ENCODE measurements at places on chromosomes 5 and 9. TPM values are rescaled to one million over a fixed set of nuclear protein-coding genes. Genes with fewer than 3 reads are reported as not detected.

DNA sequence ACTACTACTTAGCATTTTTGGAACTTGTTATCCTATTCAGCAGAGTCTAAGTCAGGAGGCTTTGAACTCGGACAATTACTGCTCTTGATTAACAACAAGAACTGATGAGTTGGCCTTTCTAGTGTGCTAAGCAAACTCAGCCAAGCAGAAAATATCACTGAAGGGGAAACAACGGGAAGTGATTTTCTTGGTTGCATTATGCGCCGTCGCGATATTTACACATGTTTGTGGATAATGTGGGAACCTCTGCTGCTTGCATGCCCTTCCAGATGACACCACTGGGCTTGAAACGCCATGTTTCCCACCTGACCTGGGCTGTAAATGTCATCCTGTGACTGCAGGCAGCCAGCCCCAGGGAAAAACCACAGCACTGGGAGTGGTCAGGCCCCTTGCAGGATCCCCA, 205.5 kb downstream of the PAX5 start:
- no peak overlapping the region for H3K4me3 ChIP-seq
- H3K27me3 ChIP-seq = no peaks in the 10 kb centered on the region
- H3K27ac ChIP-seq = no peak overlapping the region
- H3K36me3 ChIP-seq = no peaks in the 10 kb centered on the region
- H3K4me1 ChIP-seq = no peaks in the 10 kb centered on the region

GRCh38 chr9:89021154-89021803, 30.0 kb downstream of the S1PR3 start:
- H3K4me3 ChIP-seq = no peak overlapping the region
- H3K36me3 ChIP-seq = no peaks in the 10 kb centered on the region
- H3K27ac ChIP-seq = no peak overlapping the region
- H3K27me3 ChIP-seq = no peaks in the 10 kb centered on the region

GRCh38 chr5:83071286-83072051, 5.7 kb downstream of the TMEM167A start:
- no peaks in the 10 kb centered on the region for H3K36me3 ChIP-seq
- no peak for DNase-seq
- no peak overlapping the region for H3K27ac ChIP-seq

DNA sequence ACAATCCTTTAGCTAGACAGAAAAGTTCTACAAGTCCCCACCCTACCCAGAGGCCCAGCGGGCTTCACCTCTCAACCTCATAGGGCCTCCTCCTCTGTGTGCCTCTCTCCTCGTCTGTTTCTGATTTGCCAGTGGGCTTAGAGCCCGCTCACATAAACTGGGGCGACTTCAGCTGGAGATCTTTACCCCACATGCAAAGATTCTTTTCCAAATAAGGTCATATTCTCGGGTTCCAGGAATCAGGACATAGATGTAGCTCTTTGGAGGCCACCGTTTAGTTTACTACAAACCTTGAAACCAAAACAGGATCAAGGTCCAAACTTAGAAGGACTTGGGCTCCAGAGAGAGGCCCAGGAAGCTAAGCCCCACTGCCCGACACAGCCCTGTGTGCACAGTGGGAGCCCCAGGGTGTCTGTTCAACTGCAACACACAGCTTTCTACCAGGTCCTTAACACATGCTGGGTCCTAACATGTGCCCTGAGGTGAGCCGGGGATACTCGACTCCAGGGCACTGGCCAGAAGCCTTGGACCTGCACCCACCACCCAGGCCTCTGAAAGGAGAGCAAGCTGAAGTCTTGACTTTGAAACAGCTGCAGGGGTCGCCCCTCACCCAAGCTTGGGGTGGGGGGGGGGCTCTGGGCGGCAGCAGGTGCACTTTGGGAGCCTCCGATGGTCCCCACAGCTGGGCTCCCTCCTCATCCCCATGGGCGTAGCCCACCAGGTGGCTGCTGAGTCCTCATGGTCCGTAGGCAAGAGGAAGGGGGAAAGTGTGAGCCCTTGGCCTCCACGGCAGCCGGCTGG, 26.8 kb upstream of the SLC12A7 start:
- H3K4me1 ChIP-seq = peaks cover 11% of the 10 kb centered on the region
- H3K4me3 ChIP-seq = no peak overlapping the region
- no peaks in the 10 kb centered on the region for H3K27me3 ChIP-seq

GRCh38 chr5:143349177-143349576, 54.3 kb downstream of the NR3C1 start:
- no peaks in the 10 kb centered on the region for H3K36me3 ChIP-seq
- no peaks in the 10 kb centered on the region for H3K27me3 ChIP-seq
- no peaks in the 10 kb centered on the region for H3K4me1 ChIP-seq

DNA sequence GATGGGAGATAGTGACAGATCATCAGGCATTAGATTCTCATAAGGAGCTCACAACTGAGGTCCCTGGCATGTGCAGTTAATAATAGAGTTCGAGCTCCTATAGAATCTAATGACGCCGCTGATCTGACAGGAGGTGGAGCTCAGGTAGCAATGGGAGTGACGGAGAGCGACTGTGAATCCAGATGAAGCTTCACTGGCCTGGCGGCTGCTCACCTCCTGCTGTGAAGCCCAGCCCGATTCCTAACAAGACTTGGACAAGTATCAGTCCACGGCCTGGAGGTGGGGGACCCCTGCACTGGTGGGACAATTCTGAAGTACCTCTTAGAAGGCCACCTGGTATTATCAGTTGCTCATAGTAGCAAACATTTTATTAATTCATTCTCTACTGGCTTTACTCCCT, 377.9 kb upstream of the ITGA1 start:
- H3K27ac ChIP-seq = no peak overlapping the region
- no peaks in the 10 kb centered on the region for H3K4me1 ChIP-seq
- H3K27me3 ChIP-seq = no peaks in the 10 kb centered on the region
- no peak overlapping the region for H3K4me3 ChIP-seq

DNA sequence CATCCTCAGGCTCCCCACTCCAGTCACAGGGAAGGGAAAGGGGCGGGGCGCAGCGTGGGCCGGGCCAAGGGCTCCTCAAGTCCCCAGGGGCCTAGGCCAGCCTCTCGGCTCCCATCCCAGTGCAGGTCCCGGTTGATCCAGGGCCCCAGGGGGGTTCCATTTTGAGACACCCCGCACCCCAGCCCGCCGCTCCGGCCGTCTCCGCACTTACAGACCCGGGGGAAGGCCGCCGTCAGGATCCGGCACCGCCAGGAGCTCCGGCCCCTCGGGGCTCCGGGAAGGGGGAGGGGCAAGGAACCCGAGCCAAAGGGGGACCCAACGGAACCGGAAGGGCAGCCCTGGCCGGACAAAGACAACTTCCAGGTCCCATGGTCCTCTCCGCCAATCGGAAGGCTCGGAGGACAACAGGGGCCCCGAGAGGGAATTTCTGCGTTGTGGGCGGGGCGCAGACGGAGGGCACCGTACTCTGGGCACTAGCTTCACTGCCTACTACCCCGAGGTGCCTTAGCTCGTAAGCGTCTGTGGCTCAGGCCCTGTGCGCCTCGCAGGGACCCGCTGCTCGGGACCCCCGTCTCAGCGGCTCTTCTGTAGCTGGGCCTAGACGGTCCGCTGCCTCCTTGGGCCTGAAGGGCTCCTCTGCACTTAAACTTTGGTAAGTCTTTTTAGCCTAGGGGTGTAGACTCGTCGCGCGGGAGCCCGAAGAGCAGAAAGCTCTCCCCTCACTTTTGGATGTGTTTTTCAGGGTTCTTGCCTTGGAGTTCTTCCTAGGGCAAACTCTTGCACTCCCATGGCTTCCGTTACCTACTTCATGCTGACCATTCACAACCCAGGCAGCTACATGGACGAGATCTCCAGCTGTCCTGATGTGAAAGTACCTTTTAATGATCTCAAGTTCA, at the start of gene ZBTB26:
Gene ZBTB26, minus strand, starts transcription at position 287 of the 896 bp plus-strand sequence. CDS start 11,578 bp downstream, outside the sequence.
- peak within 1 kb of the TSS; percentile 81 for H3K4me3 ChIP-seq
- H3K27ac ChIP-seq = peak within 1 kb of the TSS; percentile 82
- H3K4me1 ChIP-seq = peaks cover 10% of the 10 kb centered on the region

DNA sequence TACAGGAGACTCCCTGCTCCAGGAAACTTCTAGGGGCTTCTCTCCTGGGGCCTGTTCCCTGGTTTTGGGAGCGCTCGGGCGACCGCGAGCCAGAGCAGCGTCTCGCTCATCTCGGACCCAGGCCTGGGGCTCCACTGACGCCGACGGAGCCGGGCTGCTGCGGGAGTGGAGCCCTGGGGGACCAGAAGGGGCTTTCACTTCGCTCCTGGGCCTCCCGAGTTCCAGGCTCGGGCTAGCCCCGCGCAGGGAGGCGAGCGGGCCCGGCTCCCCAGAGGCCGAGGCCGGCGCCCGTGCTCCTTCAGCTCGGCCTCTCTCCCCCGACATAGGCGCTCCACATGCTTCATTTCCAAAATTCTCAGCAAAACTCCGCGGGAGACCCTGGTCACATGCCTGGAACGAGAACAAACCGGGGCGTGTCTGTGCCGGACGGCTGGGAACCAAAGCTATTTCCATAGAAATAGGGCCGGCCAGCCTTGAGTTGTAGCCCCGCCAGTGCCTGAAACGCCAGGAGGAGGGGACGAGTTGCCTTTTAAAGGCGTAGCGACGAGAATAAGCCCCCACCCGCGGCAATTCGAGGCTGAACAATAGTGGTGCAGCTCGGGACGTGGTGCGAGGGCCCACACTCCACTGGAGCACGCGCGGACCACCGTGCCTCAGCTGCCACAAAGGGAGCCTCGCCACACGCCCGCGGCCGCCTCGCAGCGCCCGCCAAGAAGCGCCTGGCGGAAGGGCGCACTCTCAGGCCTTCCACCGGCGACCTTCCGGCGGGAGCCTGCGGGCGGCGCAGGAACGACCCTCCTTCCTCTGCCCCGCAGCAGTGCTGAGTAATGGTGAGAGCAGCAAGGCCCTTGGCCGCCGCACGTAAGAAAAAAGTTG, 1.1 kb upstream of the G3BP1 start:
- peak; percentile 67 for DNase-seq
- peaks cover 10% of the 10 kb centered on the region for H3K4me1 ChIP-seq
- H3K4me3 ChIP-seq = peak overlapping the region; percentile 43
- H3K36me3 ChIP-seq = no peaks in the 10 kb centered on the region

DNA sequence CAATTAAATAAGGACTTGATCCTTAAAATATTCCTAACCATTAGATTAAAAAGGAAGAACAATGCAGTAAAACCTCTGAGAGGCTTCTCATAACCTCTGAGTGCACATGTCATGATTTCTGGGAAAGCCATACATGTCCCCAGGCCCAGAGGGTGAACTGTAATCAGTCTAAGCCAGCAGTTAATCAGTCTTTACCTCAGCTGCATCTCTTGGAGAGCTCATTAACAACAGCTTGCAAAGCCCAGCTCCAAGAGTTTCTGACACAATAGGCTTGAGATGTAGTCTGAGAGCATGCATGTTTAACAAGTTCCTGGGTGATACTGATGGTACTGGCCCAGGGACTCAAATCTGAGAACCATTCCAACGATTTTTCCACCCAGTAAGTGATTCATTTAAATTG, 392.1 kb downstream of the DNAH5 start:
- H3K27me3 ChIP-seq = no peaks in the 10 kb centered on the region
- no peaks in the 10 kb centered on the region for H3K4me1 ChIP-seq
- no peak overlapping the region for H3K4me3 ChIP-seq
- DNase-seq = no peak
- H3K36me3 ChIP-seq = no peaks in the 10 kb centered on the region

DNA sequence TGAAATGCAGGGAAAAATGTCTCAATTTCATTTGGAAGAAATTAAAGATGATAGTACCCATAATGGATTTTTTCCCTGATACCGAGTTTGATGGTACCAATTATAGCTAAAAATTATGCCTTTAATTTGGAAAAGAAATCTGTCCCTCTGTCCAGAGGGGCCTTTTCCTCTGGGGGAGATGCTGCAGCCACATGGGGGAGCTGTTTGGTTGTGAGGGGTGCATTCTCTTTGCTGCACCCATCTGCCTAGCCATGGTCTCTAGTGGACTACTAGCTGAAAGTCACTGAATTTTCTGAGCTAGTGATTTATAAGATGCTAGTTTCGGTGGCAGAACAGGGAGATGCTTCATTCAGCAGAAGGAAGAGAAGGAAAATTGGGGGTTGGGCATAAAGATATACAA, 9.6 kb downstream of the SEC61B start:
- no peak overlapping the region for H3K4me3 ChIP-seq
- peaks cover 14% of the 10 kb centered on the region for H3K36me3 ChIP-seq
- no peaks in the 10 kb centered on the region for H3K4me1 ChIP-seq
- H3K27me3 ChIP-seq = no peaks in the 10 kb centered on the region
- DNase-seq = no peak
- H3K27ac ChIP-seq = no peak overlapping the region

DNA sequence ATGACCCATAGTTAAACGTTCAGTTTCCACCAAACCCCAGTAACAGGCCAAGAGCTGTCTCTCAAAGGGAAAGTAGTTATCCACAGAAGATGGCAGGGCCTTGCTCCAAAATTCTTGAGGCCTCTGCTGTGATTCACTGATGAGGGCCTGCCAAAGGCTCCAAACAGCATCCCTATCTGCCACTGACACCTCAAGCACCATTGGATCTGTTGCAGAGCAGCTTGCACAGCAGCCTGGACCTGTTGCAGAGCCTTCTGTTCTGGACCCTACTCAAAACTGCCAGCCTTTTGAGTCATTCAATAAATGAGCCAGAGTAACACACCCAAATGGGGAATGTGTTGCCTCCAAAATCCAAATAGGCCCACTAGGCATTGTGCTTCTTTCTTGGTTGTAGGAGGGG, 741.5 kb upstream of the RGMB start:
- no peak overlapping the region for H3K27ac ChIP-seq
- H3K27me3 ChIP-seq = no peaks in the 10 kb centered on the region
- DNase-seq = no peak
- no peaks in the 10 kb centered on the region for H3K36me3 ChIP-seq
- no peak overlapping the region for H3K4me3 ChIP-seq

GRCh38 chr5:173592050-173592669, 24.3 kb downstream of the BOD1 start:
- no peak overlapping the region for H3K4me3 ChIP-seq
- H3K36me3 ChIP-seq = no peaks in the 10 kb centered on the region
- H3K27ac ChIP-seq = no peak overlapping the region
- no peak for DNase-seq

DNA sequence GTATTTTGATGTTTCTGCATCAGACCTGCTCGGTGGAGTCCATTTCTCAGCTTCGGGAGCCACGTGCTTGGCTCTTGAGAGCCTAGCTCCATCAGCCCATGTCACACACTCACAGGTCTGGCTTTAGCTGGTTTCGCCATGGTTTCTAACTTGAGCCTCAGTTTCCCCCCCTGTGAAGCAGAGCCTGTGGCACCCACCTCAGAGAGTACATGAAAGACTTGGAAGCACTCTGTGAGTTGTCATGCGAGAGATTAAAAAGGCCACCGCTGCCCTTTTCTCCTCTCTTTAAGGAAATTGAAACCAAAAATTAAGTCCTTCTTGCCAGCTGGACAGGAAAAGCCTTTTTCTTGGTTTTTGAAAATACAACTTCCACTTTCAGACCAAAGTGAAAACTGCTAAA, 8.8 kb downstream of the TENT4A start:
- no peak for DNase-seq
- no peaks in the 10 kb centered on the region for H3K27me3 ChIP-seq
- peaks cover 13% of the 10 kb centered on the region for H3K4me1 ChIP-seq
- H3K4me3 ChIP-seq = no peak overlapping the region

GRCh38 chr5:178116143-178116885, 3.0 kb downstream of the N4BP3 start:
- H3K36me3 ChIP-seq = no peaks in the 10 kb centered on the region
- DNase-seq = no peak
- H3K4me1 ChIP-seq = peaks cover 6% of the 10 kb centered on the region
- H3K4me3 ChIP-seq = no peak overlapping the region

Gene LHX3
- not detected for total RNA-seq

Gene PCDHGA10
- 4.7 TPM for total RNA-seq

Gene MARVELD2
- 51.0 TPM for total RNA-seq

Gene POU5F2
- 0.37 TPM for total RNA-seq

Gene PCDHGB2
- 0.47 TPM for total RNA-seq

Gene EQTN
- total RNA-seq = 1.1 TPM
